ENCODE measurements at places on chromosomes 7 and 10. TPM values are rescaled to one million over a fixed set of nuclear protein-coding genes. Genes with fewer than 3 reads are reported as not detected.

- no peak for DNase-seq
- no peaks in the 10 kb centered on the region for H3K4me1 ChIP-seq
- H3K27me3 ChIP-seq, result no peaks in the 10 kb centered on the region
- no peak overlapping the region for H3K4me3 ChIP-seq
Measured at GRCh38 chr10:3978761-3979160, 193.8 kb upstream of the KLF6 start.

DNA sequence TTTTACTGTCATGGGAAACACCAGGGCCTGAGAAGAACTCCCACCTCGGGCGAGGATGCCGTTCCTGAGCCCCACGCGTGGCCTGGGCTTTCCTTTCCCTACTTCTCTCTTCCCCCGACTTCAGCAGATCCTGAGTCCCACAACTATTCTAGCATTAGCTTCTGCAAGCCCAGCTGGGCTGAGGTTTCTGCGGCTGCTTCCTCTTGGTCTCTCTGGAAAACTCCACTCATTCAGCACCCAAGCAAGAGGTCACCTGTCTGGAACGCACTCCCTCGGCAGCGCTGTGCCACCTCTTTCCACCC lies 761 bp upstream of the DOCK1 start:
- H3K27me3 ChIP-seq, result no peaks in the 10 kb centered on the region
- H3K27ac ChIP-seq, result no peak overlapping the region
- peak; percentile 74 for DNase-seq
- H3K4me1 ChIP-seq, result peaks cover 59% of the 10 kb centered on the region
- no peaks in the 10 kb centered on the region for H3K36me3 ChIP-seq
- peak overlapping the region; percentile 97 for H3K4me3 ChIP-seq

GRCh38 chr10:13939391-13939790 lies 352.6 kb downstream of the PRPF18 start:
- DNase-seq, result no peak
- peaks cover 2% of the 10 kb centered on the region for H3K4me1 ChIP-seq
- H3K36me3 ChIP-seq, result no peaks in the 10 kb centered on the region
- no peaks in the 10 kb centered on the region for H3K27me3 ChIP-seq
- no peak overlapping the region for H3K27ac ChIP-seq
- no peak overlapping the region for H3K4me3 ChIP-seq

DNA sequence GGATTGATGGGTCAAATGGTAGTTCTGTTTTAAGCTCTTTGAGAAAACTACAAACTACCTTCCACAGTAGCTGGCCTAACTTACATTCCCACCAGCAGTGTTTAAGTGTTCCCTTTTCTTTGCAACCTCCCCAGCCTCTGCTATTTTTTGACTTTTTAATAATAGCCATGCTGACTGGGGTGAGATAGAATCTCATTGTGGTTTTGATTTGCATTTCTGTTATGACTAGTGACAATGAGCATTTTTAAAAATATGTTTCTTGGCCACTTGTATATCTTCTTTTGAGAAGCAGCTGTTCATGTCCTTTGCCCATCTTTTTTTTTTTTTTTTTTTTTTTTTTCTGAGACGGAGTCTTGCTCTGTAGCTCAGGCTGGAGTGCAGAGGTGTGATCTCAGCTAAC lies 155.2 kb upstream of the BMPER start:
- DNase-seq, result no peak
- no peak overlapping the region for H3K27ac ChIP-seq
- no peaks in the 10 kb centered on the region for H3K4me1 ChIP-seq
- H3K36me3 ChIP-seq, result no peaks in the 10 kb centered on the region
- H3K4me3 ChIP-seq, result no peak overlapping the region

DNA sequence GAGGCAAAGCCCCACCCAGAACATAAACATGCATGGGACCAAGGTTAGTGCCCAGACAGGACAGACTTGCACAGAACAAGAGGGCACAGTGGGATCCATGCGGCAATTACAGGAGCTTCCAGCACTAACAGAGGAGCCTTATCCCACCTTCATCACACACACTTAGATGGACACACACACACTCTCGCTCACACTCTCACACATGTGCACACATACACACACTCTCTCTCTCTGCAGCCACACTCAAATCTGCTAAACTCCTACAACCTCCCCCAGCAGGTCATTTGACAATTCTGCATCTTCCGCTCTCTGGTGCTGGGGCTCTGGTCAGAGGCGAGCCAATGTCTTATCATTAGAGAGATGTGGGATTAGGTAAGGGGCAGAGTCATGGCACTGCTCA lies 120.5 kb downstream of the UBE2H start:
- peaks cover 26% of the 10 kb centered on the region for H3K36me3 ChIP-seq
- peaks cover 18% of the 10 kb centered on the region for H3K4me1 ChIP-seq
- H3K27me3 ChIP-seq, result no peaks in the 10 kb centered on the region
- H3K4me3 ChIP-seq, result no peak overlapping the region
- H3K27ac ChIP-seq, result no peak overlapping the region

GRCh38 chr10:133476641-133476990 lies 22.9 kb downstream of the SCART1 start:
- H3K27me3 ChIP-seq, result no peaks in the 10 kb centered on the region
- no peaks in the 10 kb centered on the region for H3K36me3 ChIP-seq
- H3K4me1 ChIP-seq, result no peaks in the 10 kb centered on the region
- no peak for DNase-seq

DNA sequence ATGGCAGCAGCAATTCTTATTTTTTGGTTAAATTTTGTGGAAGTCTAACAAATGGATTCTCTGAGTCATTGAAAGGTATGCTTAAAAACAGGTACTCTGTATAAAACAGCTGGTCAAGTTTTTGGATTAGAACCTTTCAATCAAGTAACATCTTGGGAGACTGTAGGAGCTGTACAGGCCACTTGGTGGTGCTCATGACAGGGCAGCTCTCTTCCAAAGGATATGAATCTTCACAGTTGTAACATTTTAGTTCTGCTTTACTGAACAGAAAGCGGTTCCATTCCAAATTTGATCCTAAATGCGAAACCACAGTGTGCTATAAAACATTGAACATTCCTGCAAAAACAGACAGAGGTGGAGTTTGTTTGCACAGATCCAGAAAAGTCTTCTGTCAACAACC lies 44.5 kb upstream of the AGR3 start:
- H3K36me3 ChIP-seq, result no peaks in the 10 kb centered on the region
- H3K4me1 ChIP-seq, result peaks cover 15% of the 10 kb centered on the region
- H3K27ac ChIP-seq, result no peak overlapping the region
- no peak for DNase-seq
- no peak overlapping the region for H3K4me3 ChIP-seq
- no peaks in the 10 kb centered on the region for H3K27me3 ChIP-seq

GRCh38 chr10:120494313-120494710 lies 37.3 kb downstream of the PLPP4 start:
- no peaks in the 10 kb centered on the region for H3K36me3 ChIP-seq
- no peak for DNase-seq
- H3K4me1 ChIP-seq, result no peaks in the 10 kb centered on the region
- no peak overlapping the region for H3K27ac ChIP-seq
- H3K27me3 ChIP-seq, result peaks cover 3% of the 10 kb centered on the region

DNA sequence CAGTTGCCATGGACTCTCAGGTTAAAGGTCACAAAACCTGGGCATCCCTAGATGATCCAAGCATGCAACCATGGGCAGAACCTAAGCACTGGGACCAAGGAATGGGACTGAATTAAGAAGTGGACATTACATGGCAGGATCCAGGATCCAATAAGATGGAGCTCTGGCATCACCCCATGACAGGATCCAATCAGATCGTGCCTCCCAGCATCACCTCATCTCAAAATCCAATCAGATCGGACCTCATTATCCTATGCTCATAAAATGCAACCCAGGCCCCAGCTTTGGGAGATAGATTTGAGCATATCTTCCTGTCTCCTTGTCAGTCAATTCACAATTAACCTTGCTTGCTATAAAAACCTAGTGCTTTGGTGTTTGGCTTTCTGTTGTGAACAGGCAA lies 616.1 kb downstream of the PARD3 start:
- no peaks in the 10 kb centered on the region for H3K36me3 ChIP-seq
- no peak for DNase-seq
- H3K4me1 ChIP-seq, result no peaks in the 10 kb centered on the region
- H3K27ac ChIP-seq, result no peak overlapping the region
- H3K4me3 ChIP-seq, result no peak overlapping the region

DNA sequence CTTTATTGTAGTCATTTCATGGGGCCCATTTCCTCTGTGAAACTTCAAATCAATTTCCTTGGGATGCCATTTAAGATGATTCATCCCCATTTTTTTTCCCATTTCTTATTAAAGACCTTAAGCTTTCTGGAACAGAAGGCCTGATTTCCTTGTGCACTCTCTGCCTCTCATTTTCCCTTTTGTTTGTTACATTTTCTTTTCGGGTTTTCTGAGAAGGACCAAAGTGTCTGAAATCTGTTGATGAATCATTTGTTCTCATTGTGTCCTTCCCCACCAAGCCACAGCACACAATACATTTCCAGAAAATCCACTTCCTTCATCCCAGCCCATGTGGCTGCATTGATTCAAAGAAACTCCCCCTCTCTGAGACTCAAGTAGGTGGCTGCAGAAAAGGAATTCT lies 372.4 kb downstream of the SFMBT2 start:
- H3K27me3 ChIP-seq, result peaks cover 3% of the 10 kb centered on the region
- H3K27ac ChIP-seq, result no peak overlapping the region
- H3K4me1 ChIP-seq, result no peaks in the 10 kb centered on the region
- no peak for DNase-seq
- H3K36me3 ChIP-seq, result no peaks in the 10 kb centered on the region

DNA sequence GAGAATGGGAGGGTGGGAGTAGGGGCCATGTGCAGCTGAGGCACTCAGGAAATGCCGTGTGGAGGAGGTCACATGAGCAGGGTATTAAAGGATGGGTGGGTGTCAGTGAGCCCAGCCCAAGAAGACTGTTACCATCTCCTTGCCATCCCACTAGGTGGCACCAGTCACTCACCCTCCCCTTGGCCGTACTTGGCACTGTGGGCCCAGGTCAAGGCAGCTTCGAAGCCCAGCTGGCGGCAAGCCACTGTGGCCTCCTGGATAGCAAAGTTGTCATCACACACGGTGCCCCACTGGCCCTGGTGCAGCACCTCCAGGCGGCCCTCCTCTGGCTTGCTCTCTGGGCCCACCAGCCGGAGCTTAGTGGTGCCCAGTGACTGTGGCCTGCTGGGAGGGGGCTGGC lies 5.4 kb downstream of the LOXL4 start:
- peak; percentile 78 for DNase-seq
- no peak overlapping the region for H3K4me3 ChIP-seq
- peaks cover 33% of the 10 kb centered on the region for H3K4me1 ChIP-seq

ADAM22 gene
- total RNA-seq, result 1.5 TPM

CPED1 gene
- total RNA-seq, result 1.3 TPM

FAM25G gene
- total RNA-seq, result 40.4 TPM

LIPF gene
- total RNA-seq, result not detected

CPEB3 gene
- 9.6 TPM for total RNA-seq

CALU gene
- 39.4 TPM for total RNA-seq

All from suprapubic skin (tissue), 4 donors.